Transverse colon (tissue), 4 donors: ENCODE measurements at places on chromosomes 6 and 20.
A peak's percentile ranks its signal among the peaks of the same experiment; 100 is the strongest.

DNA sequence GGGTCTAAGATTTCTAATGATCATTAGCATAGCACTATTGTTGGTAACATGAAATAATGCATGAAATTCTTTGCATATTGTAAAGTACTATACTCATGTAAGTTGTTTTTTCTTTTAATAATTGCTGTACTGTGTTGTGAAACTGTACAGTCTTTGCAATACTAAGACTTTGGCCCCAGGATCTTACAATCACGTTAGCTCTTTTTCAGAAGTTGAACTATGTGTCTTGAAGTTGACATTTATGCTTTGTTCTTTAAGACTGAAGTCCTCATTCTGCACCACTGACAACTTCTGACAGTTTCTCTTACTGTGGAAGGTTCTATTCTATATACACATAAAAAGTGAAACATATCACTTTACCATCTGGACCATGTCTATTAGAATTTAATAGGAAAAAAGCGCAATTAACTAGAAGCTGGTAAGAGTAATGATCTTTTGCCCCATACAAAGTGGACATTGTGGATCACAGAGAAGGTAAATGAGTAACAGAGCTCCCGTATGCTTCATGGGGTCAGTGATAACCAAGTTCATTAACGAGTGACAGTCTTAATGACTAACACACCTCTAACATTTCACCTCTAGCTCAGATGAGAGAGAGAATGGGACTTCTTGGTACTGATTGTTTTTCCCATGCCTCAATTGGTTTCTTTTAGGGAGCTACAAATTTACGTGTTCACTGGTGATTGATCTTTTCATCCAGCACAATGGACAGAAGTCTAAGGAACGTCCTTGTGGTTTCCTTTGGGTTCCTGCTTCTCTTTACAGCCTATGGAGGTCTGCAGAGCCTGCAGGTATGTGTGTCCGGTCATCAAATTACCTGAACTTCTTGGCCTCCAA, at the start of gene UNC93A:
Gene UNC93A (plus strand): TSS at position 530 of the 837 bp plus-strand sequence. CDS start 175 bp downstream, at position 705.
- DNase-seq: no peak

- DNase-seq: no peak
Measured at GRCh38 chr20:58303547-58303946, 6.0 kb upstream of the RAB22A start.

- peak; percentile 34 for DNase-seq
Measured at GRCh38 chr20:62928246-62928939, 2.1 kb upstream of the DIDO1 start.

- no peak for DNase-seq
Measured at GRCh38 chr6:108875161-108875555, 26.9 kb downstream of the ARMC2 start.

DNA sequence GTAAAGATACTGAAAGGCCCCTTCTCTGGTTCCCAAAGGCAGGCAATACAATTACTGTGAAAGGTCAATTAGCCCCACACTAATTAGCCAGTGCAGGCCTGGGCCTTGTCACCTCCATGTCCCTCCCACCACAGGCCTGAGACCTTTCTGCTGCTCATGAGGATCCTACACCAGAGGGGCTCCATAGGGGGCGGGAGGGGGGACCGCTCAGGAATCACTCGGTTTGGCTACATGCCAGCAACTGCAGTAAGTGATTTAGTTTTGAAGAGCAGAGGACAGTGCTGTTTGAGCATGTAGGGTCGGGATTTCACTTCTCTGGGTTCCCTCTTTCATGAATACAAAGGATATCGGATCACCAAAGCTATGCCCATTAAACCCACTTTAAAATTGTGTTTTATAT, 455.6 kb downstream of the PRKN start:
- DNase-seq: no peak

DNA sequence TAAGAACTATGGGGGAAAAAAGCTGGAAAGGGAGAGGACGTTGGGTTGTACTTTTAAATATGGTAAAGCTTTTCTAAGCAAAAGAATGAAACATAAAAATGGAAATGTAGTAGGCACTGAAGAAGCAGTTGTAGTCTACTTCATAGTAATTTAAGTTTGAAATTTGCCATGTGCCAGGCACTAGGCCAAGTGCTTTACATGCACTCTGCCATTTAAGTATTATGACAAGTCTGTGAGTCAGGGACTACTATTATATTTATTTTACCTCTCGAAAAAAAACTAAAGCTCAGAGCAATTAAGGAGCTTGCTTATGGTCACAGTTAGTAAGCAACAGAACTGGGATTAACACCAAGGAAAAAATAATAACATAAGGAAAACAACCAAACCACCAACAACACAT, 257.8 kb downstream of the GMDS start:
- DNase-seq: no peak

DNA sequence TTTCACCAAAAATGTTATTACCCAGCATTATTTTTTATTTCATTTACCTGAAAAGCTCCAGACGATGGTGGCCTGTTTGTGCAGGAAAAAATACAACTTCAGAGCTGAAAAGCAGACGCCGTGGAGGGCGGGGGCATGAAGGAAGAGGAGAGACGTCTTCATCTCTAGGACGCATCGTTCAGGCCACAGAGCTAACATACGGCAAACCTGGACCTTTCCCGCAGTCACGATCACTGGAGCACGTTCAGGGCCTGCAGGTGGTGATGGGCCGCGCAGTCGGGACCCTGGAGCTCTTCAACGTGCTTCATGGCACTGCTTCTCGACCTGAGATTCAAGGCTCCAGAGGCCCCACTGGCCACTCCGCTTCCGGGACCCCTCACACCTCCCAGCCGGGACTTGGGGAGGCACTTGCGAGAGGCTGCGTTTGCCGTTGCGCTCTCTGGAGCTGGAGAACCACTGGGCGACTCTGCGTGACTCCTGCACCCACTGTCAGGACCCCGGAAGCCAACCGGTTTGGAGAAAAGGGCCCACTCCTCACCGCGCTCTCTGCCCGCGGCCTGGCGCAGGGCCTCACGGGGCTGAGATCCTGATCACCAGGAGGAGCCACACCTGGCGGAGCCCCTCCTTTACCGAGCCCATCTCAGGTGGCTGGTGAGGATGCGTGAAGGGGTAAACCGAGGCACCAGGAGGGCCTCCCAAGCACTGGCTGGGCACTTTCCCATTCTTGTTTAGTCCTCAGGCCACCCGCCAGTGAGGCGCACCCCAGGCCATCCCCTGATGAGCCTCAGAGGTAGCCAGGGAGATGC, 164.4 kb upstream of the AFDN start:
- no peak for DNase-seq

GRCh38 chr6:159184559-159184958, 15.4 kb downstream of the FNDC1 start:
- no peak for DNase-seq

- DNase-seq: no peak
Measured at GRCh38 chr6:112408522-112408921, 61.4 kb downstream of the RFPL4B start.

GRCh38 chr20:51237278-51237677, 214.4 kb upstream of the KCNG1 start:
- no peak for DNase-seq

DNA sequence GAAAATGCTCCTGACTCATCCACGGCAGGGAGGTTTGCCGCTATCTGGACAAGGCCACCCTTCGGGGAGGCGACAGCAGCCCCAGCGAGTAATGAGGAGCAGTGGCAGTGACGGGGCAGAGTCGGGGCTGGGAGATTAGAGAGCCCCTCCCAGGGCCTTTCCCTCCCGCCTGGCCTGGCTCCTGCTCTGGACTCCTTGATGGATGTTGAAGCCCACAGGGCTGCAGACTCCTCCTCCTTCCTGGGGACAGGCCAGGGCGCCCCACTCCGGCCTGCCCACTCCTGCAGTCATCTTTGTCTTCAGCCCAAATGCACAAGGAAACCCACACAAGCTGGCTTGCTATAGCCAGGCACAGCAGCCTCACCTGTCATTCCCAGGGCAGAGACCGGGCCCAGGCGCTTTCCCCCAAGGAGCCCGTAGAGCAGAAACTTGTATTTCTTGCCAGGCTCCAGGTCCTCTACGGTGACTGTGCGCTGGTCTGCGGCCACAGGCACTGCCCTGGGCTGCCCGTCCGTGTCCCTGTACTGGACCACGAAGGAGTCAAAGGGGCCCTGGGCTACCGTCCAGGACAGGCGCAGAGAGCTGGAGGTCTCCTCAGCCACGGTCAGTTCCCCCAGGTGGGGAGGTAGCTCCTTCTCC, 7.7 kb downstream of the CYP21A2 start:
- DNase-seq: no peak

GRCh38 chr20:37309936-37310590, 20.6 kb downstream of the MANBAL start:
- no peak for DNase-seq

- no peak for DNase-seq
Measured at GRCh38 chr20:50245498-50246366, 55.1 kb downstream of the CEBPB start.

- DNase-seq: no peak
Measured at GRCh38 chr6:110778333-110778732, 36.9 kb downstream of the CDK19 start.

GRCh38 chr6:37612475-37612874, 85.2 kb downstream of the MDGA1 start:
- no peak for DNase-seq

DNA sequence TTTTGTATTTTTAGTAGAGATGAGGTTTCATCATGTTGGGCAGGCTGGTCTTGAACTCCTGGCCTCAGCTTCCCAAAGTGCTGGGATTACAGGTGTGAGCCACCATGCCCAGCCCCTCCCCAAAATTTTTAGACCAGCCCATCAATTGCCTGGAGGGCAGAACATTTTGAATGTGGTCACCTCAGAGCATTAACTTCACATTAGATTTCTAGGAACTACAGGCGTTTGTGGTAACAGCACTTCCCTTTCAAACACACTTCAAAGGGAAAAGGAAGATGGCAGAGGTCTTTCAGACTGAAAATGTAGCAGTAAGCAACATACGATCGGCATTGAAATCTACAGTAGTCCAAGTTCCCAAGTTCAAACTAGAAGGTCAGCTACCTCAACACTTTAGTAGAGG, 12.3 kb upstream of the SLA2 start:
- DNase-seq: no peak

GRCh38 chr6:25217829-25218228, 61.3 kb upstream of the CARMIL1 start:
- no peak for DNase-seq

DNA sequence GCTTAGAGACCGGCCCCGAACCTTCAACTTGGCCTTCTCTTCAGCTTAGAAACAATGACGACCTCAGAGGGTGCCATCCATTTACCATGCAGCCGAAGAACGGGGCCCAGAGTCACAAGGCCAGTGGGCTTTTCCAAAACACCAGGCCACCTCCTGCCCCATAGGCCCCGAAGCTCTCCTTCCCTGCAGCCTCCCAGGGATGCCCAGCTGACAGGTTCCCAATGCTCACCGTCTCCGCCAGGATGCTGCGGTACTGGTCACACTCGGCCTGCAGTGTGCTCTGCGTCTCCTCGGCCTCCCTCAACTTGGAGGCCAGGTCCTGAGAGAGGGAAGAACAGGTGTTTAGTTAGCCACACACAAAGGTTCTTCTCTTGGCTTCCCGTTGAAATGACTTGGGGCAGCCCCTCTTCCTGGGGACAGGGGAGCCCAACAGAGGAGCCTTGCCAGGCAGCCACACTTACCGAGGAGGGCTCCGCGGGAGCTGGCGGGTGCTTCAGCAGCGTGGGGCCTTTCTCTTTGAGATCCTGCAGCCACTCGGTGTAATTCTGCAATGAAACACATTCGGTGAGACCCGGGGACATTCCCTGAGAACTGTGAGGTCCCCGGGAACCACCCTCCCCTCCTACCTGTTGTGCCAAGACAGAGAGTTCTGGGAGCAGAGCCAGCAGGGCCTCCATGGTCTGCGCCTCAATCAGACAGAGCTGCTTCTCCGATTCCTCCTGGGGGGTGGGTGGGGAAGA, 51.5 kb downstream of the DSTN start:
- peak; percentile 4 for DNase-seq

- DNase-seq: no peak
Measured at GRCh38 chr20:23381876-23382275, 19.9 kb downstream of the GZF1 start.

- no peak for DNase-seq
Measured at GRCh38 chr6:126937426-126937825, 181.0 kb upstream of the RSPO3 start.

- DNase-seq: no peak
Measured at GRCh38 chr6:129186988-129187387, 304.1 kb downstream of the LAMA2 start.

- no peak for DNase-seq
Measured at GRCh38 chr20:37845241-37845681, 57.7 kb upstream of the VSTM2L start.

DNA sequence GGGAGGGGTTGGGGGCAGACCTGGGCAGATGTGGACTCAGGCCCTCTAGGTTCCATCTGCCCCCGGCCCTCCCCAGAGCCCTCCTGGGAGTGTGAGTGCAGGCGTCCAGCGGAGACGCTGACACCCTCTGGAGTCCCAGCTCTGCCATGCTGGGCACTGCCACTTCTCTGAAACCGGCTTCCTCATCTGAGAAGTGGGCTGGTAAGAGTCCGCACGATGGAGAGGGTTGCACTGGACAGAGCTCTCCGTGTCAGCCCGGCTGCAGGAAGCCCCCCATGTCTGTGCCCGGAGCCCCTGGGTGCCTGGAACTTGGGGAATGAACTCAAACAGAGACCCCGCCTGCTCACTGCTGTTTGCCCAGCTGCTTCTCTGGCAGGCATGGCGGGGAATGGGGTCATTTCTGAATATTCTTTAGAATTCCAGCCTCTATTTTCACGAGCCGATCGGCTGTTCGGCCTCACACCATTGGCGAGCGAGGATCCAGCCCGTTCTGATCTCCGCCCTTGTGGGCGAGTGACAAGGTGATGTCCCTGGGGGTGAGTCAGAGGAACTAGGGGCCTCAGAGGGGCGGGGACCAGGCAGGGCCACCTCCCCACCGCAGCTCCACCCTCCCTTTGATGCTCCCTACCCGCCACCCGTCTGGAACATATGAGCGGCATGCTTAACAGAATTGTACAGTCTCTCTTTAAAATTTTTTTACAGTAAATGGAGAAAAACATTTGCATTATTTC, 47.8 kb upstream of the GATA5 start:
- no peak for DNase-seq

- no peak for DNase-seq
Measured at GRCh38 chr6:39407446-39407993, 85.0 kb upstream of the KCNK16 start.

GRCh38 chr6:2931055-2931454, 27.9 kb upstream of the SERPINB9 start:
- no peak for DNase-seq

GRCh38 chr6:52643158-52643557, 27.8 kb upstream of the TMEM14A start:
- DNase-seq: no peak

DNA sequence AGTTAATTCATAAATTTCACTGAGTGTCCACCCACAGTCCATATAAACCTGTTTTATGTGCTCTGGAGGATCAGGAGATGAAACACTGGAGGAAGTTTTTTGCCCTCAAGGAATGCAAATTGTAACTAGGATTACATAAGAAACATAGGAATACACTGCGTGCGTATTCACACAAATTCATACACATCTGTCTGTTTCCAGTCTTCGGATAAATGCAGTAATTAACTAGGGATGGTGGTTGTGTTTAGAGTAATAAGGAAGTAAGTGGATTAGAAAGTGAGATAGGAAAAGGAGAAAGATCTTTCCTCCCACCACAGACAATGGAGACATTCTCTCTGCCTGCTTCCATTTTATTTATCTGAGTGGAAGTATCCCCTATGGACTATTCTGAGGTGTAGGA, 35.7 kb upstream of the POPDC3 start:
- no peak for DNase-seq

- no peak for DNase-seq
Measured at GRCh38 chr20:10505827-10506226, 70.7 kb downstream of the SLX4IP start.

- no peak for DNase-seq
Measured at GRCh38 chr6:148965287-148965686, 218.5 kb downstream of the UST start.
